ENCODE measurements at places on chromosomes 7 and 10. TPM values are rescaled to one million over a fixed set of nuclear protein-coding genes. Genes with fewer than 3 reads are reported as not detected.

STAMBPL1 gene
- total RNA-seq: 2.4 TPM

GPR15LG gene
- total RNA-seq: not detected

TMEM26 gene
- total RNA-seq: 0.67 TPM

RBM33 gene
- 37.8 TPM for total RNA-seq

LBX1 gene
- not detected for total RNA-seq

PKD1L1 gene
- 2.8 TPM for total RNA-seq

DNAJC30 gene
- 13.2 TPM for total RNA-seq

TYW1 gene
- 12.8 TPM for total RNA-seq

SCRN1 gene
- total RNA-seq: 18.7 TPM

MET gene
- total RNA-seq: 20.0 TPM

DNA sequence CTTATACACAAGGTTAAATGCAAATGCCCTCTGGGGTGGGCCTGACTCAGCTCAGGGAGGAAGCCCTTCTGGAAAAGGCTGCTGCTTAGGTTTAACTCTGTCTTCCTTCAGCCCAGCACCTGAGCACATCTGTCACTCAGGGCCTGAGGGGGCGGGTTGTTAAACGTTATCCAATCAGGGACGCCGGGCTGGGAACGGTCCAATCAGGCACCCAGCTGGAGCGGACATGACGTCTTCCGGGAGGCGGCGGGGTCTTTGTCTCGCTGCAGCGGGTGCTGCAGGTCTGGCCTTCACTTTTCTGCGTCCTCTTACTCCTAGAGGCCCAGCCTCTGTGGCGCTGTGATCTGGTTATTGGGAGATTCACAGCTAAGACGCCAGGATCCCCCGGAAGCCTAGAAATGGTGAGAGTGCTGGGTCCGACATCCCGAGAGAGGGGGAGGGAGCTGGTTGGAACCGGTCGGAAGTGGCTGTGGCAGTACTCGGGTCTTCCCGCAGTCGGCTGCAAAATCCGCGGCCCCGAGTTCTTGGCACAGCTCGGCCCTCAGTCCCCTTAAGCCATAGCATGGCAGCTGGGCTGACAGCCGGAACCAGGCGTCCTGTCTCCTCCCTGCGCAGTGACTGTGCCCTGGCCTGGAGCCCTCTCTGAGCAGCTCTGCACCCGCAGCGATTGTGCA is at the start of gene ZNF138:
Gene ZNF138 (plus strand): TSS at position 258 of the 674 bp plus-strand sequence. CDS start 141 bp downstream, at position 399.
- peak; percentile 96 for DNase-seq

- DNase-seq: no peak
Measured at GRCh38 chr10:125076891-125077541, 83.3 kb downstream of the CTBP2 start.

GRCh38 chr10:83346266-83346910 is 792.9 kb upstream of the GHITM start:
- DNase-seq: no peak

GRCh38 chr10:48187713-48188485 is 86.6 kb downstream of the FRMPD2 start:
- no peak for DNase-seq

DNA sequence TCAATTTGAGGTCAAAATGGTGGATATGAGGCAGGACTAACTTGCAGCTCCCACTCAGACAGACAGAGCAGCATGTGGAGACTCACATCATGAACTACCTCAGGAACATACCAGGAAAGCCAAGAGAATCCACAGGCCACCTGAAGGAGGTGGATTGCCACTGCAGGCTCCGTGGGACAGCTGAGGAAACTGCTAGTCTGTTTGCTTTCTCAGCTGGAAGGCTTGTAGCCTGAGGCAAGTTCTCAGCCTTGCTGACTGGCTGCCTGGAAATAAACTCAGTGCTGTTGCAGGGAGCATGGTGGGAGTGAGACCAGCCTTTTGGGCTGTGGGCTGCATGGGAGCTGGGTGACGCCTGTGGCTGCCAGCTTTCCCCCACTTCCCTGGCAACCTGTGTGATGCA is 202.9 kb downstream of the ZNF248 start:
- no peak for DNase-seq

GRCh38 chr7:54839575-54840213 is 80.7 kb upstream of the SEC61G start:
- DNase-seq: peak; percentile 86

DNA sequence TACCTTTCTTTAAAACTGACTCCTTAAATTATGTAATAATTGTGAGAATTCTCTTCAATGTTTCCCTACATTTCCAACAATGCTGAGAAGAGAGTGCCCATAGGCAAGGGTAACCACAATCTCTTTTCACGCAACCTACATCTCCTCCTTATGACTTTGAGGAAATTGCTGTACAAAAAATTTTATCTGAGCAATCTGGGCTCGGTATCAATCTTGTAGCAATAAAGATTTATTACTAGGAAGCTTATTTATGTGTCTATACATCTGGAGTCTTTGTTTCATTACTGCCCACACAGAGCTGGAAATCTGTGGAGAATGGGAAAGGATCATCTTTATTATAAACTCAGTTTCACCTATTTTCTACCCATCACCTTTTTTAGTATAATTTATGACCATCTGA is 913.8 kb upstream of the SORCS1 start:
- no peak for DNase-seq

- no peak for DNase-seq
Measured at GRCh38 chr10:63627881-63628296, 106.7 kb downstream of the REEP3 start.

DNA sequence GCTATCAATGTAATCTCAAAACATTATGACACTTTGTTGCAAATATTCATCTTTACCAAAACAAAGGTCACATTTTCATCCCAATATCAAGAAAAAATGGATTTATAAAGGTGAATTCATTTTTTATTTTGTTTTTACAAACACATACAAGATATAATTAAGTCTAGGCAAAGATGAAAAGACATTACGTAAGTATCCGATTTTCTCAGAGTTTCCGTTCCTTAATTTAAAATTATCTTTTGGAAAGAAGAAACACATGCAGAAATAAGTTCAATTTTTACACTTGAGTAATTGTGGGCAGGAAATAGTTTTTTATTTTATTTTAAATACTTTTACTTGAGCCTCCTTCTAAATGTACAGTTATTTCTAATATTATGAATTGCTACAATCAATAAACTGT is 24.6 kb downstream of the RTKN2 start:
- DNase-seq: no peak

- DNase-seq: no peak
Measured at GRCh38 chr10:110764793-110765512, 106.8 kb upstream of the PDCD4 start.

DNA sequence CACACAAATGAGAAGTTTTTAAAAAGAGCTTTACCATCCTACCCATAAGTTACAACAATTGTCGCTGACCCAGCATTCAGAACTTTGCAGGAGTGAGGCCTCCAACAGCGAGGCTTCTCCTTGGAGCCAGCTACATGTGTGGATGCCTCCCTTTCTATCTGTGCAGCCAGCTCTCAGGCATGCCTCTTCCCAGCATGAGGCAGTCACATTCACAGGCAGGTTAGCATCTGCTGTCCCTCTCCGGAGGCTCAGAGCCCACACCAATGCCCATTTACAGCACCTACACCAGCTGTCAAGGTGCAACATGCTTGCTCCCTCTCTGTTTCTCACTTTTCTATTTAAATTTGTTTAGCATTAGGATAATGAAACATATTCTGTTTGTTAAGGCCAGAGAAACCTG is 278.7 kb upstream of the PODXL start:
- no peak for DNase-seq

DNA sequence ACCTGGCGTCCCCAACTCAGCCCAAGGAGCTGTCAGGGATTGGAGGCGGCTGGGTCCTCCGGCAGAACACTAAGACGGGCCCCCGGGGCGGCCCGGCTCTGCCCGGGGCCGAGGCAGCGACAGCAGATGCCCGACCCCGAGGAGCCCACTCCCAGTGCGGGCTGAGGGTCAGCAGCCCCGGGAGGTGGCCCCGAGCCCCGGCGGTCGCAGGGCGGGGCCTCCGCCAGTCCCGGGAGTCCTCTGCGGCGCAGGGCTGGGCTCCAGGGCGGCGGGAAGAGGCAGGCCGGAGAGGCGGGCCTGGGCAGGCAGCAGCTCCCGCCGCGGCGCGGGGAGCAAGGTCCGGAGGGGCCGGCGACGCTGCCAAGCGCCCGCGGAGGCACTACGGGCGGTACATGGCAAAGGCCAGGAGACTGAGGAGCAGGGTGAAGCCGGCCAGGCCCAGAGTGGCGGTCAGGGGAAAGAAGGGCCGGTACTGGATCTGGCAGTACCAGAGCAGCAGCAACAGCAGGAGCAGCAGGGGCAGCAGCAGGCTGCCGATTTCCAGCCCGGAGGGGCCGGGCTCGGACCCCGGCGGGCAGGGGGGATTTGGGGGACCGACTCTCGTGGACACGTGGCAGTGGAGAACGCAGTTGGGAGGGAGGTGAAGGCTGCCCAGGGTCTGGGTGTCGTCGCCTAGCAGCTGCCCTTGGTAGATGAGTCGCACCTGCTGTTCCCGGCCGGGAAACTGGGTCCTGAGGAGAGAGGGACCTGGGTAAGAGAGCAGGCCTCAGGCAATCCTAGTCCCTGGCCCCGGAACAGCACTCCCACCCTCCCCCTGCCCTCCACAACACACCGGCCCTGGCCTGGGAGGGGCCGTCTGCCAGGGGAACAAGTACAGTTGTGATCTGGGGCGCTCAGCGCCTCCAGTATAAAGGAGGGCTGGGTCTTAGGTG is 827 bp upstream of the FASTK start:
- DNase-seq: peak; percentile 66

DNA sequence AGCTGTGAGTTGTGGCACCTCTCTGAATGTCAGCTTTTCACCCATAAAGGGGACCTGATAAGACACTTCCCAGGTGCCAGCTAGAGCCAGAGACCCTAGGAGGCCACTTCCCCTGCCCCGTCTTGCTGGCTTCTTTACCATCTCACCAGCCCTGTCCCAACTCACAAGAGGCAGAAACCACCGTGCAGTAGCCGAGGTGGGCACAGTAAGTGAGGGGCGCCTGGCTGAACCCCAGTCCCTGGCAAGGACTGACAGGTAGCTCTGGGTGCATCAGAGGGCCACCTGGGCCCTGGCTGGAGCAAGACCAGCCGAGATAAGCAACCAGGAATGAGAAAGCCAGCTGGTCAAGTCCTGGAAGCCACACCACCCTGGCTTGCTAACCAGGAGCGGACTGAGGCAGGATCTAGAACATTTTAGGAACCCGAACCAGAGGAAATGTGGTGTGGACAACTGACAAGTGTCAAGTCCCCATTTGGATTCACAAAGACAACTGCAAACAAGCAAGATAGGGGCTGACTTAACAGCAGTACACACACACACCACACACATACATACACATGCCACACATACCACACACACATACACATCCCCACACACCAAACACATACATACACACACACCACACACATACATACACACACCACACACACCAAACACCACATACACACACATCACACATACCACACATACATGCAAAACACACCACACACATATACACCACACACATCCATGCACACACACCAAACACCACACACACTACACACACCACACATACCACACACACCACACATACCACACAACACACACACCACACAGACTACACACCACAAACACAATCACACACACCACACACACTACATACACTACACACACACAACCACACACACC is 20.8 kb downstream of the OGDHL start:
- DNase-seq: no peak

- peak; percentile 40 for DNase-seq
Measured at GRCh38 chr10:103238506-103239252, 7.0 kb upstream of the RPEL1 start.

DNA sequence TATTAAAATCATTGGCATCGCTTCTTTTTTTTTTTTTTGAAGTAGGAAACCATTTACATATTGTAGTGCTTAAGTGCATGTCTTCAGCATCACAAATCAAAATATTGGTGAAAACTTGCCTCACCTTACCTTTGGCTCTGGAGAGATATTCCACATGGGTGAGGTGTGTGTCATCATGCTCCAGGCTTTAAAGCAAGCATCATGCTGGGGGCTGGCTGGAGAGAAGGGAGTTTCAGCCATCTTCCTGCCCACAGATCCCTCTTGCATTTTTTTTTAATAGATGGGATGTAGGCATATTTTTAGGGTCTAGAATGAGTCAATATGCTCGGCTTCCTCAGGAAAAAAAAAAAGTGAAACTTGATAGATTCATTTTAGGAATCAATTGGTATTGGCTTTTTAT is 2.3 kb upstream of the INSYN2A start:
- no peak for DNase-seq

- no peak for DNase-seq
Measured at GRCh38 chr7:47119261-47119865, 462.5 kb downstream of the TNS3 start.

- no peak for DNase-seq
Measured at GRCh38 chr10:59346321-59346720, 16.0 kb downstream of the FAM13C start.

DNA sequence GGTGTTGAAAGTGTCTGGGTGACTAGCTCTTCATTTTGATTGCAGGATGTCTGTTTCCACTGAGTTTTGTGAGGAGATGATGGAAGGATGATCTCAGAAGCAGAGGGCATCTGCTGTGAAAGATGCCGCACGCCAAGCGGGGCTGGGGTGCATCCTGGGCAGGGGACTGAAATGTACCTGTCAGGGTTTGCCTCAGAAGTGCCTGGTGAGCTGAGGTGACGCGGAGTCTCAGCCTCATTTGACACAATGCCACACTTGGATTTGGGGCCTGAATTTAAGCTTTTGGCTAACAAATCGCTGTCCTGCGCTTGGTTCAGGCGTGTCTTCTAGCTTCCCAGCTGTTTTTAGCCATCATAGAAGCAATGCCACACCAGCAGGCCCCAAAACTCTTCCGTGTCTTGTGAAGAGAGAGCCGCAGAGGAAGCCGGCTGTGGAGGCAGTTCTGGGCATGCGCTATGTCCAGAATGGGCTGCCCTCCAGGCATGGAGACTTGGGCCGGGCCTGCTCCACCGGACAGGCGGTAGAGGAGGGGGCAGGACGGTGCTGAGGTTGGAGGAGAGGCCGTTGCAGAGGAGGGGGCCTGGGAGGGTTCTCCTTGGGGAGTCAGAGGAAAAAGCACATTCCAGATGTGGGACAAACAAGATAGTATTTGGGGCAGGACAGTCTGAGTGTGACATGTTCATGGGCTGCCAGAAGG is 31.2 kb downstream of the WDR86 start:
- DNase-seq: no peak

GRCh38 chr7:4460597-4460996 is 221.5 kb upstream of the FOXK1 start:
- no peak for DNase-seq

DNA sequence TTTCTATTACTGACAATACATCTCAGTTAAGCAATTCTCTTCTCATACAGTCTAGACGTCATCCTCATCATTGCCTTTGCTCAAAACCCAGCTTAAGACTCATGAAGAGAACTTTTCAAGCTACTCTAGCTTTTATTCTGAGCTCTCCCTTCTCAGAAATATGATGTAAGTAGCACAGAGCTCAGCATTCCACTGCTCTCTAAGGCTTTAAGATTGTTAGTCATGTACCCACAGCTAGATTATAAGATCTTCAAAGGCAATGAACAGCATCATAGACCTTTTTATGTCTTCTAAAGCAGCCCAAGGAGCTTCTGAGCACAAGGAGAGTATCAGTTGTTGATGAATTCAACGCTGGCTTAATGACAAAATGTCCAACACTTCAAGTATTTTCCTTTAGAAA is 119.3 kb downstream of the NRP1 start:
- DNase-seq: no peak

- no peak for DNase-seq
Measured at GRCh38 chr7:87715545-87715944, 87.3 kb downstream of the RUNDC3B start.
